ENCODE measurements at places on chromosomes 5 and 9.
A peak's percentile ranks its signal among the peaks of the same experiment; 100 is the strongest.

- no peak for DNase-seq
Observed at GRCh38 chr9:134606951-134607731, 34.5 kb upstream of the COL5A1 start.

DNA sequence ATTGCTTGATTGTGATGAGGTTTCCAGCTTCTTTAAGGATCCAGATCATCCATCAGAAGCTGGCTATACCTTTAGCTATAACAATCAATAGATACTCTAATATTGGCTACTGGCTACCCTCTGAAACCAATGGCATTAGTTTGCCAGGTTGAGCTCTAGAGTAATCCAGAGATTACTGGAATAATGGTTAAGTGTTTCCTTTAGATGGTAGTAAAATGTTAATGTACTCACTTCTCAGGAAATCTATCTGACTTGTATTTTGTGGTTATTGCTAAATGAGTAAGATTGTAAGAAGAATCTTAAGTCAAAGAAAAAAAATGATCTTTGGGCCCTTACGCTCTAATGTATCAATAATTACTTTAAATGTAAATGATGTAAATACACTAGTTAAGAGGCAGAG is 57.6 kb upstream of the OTP start:
- DNase-seq = no peak

DNA sequence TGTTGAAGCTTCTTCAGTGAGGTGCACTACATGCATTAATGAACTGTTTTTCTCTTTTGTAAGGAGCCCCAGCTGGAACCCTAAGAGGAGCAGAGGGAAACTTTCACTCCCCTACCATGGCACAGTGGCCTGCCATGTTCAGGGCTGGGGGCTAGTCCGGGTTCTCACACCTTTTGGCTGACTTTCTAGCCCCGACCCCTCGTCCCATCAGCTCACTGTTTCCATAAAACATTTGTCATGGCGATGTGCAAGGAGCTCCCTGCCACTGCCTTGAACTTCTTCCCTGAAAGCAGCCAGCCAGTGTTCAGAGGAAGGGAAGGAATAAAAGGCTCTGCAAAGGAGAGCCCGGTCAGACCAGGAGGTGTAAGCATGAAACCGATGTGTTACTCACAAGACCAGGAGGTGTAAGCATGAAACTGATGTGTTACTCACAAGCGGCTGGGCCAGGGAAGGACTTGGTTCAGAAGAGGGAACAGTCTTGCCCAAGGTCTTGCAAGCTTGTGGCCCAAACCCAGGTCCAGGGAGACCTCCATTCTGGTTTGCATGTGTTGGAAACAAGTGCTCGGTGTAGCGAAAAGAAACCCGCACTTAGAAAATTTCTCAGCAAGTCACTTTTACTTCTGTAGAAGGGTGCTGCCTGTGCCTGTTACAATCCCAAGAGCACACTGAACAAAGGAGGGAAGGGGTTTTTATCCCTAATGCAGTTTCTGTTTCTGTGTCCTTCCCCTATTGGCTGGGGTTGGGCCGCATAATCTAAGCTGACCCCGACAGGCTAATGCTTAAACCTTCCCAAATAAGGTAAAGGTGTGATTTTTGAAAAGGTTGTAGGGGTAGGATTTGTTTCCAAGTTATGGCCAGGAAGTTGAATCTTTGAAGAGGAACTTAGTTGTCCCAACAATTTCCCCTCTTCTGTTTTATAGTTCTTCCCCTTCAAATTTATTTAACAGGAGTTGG is 3.4 kb upstream of the ABO start:
- no peak for DNase-seq

GRCh38 chr9:122444041-122444733 is 33.5 kb downstream of the OR1J1 start:
- no peak for DNase-seq

DNA sequence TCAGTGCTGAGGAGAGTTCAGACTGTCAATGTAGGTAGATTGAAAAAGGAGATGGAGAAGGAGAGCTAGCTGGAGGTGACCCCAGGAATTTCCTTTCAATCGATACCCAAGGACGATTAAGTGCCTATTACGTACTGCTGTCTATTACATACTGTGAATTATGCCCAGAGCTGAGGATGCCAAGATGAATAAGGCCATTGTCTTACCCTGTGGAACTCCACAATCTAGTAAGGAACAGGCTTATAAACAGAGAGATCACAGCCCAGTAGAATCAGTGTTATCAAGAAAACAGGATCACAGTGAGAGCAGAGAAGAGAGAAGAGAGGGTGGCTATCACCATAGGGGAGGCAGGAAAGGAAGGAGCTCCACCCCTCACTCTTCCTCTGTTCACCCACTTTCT is 54.1 kb upstream of the PDE8B start:
- DNase-seq = no peak

- DNase-seq = no peak
Observed at GRCh38 chr5:132446621-132447020, 44.0 kb downstream of the IRF1 start.

- DNase-seq = peak; percentile 96
Observed at GRCh38 chr9:5628530-5629311, at the start of gene RIC1. Gene RIC1, plus strand, starts transcription at chr9:5629107. Its CDS starts 203 bp downstream, at chr9:5629310.

- DNase-seq = peak; percentile 6
Observed at GRCh38 chr5:1553539-1554409, 30.0 kb upstream of the LPCAT1 start.

GRCh38 chr9:134364391-134365114 is 38.3 kb downstream of the RXRA start:
- no peak for DNase-seq

- no peak for DNase-seq
Observed at GRCh38 chr9:89116064-89116804, 62.4 kb downstream of the SHC3 start.

DNA sequence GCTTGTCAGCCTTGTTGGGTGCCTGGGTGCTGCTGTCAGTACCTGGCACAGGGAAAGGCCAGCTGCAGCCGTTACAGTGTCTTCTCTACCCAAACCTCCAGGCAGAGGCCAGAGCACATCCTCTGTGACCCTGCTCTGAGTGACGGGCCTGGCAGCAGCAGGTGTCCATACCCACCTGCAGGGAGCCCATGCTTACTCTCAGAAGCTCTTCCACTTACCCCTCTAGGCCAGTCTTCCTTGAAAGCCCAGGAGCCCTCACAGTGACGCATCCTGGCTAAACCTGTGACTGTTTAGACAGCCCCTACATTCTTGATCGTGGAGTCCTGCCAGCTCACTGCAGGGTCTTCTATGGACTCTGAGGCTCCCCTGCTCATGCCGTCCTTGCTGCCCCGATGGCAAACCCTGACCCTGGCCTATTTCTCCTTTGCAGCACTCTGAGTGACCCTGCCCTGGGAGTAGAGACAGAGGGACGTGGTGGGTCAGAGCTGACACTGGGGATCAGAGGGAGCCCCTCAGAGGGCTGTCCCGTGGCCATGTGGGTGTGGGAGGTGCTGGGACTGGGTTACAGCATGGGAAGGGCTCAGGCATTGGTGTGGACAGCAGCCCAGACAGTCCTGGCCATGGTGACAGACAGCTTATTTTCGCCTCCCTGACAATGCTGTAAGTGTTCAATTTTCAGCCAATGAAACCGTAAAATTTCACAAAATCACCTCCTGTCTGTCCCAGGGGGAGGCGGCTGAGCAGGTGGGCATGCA is 67.6 kb upstream of the RNF130 start:
- peak; percentile 17 for DNase-seq

GRCh38 chr9:18422296-18423036 is 51.5 kb upstream of the ADAMTSL1 start:
- DNase-seq = no peak

DNA sequence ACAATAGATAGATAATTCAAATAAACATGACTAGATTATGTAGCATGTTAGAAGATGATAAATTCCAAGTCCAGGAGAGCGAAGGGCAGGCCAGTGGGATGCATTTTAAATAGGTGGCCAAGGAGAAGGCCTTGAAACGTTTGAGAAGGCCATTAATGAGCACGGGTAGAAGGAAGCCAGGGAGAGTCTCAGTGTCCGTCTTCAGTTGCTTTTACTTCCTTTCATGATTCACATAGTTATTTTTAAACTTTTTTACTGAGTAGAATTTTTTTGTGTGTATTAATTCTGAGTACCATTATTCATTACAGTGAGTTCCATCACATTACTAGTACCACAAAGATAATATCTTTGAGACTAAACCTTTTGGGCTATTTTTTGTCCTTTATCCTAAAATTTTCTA is 259.2 kb downstream of the ARRDC3 start:
- no peak for DNase-seq
